ENCODE measurements at places on chromosomes 3 and 15.
A peak's percentile ranks its signal among the peaks of the same experiment; 100 is the strongest.

GRCh38 chr3:159910991-159911663 is 77.5 kb upstream of the IL12A start:
- DNase-seq = no peak

DNA sequence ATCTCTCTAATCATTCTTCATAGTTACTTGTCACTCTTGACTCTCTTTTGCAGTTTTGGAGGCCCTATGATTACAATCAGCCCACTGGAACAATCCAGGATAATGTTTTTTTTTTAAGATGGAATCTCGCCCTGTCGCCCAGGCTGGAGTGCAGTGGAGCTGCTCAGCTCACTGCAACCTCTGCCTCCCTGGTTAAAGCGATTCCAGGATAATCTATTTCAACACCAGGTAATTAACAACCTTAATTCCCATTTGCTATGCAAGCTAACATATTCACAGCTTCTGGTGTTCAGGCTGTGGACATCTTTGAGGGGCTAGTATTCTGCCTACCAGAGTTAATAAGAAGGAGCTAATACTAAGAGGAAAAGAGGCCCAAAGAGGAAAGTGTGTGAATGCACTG is 1.1 kb upstream of the BLOC1S6 start:
- DNase-seq = no peak

DNA sequence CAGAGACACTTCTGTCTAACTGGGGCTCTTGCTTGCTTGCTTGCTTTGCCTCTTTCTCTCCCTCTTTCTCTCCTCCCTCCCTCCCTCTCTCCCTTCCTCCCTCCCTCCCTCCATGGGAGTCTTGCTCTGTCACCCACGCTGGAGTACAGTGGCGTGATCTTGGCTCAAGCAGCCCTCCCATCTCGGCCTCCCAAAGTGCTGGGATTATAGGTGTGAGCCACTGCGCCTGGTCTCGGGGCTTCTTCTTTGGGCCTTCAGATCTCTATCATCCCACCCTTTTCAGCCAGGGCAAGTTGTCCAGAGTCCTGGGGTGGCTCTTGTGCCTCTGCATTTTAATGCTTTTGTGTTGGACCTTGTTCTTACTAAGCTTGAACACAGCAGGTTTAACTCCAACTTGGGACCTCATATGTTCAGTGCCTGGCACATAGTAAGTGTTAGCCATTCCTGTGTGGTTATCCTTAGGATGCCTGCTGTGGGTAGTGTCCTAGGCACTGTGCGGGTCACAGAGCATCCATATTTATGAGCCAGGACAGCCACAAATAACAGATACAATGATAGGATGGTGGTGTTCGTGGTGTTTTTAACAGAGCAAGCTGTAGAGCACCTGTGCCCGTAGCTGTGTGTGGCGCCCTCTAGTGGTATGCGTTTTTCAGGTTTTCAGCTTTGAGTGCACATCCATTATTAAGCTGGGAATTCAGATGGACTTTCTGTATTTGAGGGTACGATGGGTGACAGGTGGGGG is 75.1 kb downstream of the CCK start:
- DNase-seq = peak; percentile 68

GRCh38 chr3:82132210-82133069 is 371.0 kb upstream of the GBE1 start:
- peak; percentile 12 for DNase-seq

DNA sequence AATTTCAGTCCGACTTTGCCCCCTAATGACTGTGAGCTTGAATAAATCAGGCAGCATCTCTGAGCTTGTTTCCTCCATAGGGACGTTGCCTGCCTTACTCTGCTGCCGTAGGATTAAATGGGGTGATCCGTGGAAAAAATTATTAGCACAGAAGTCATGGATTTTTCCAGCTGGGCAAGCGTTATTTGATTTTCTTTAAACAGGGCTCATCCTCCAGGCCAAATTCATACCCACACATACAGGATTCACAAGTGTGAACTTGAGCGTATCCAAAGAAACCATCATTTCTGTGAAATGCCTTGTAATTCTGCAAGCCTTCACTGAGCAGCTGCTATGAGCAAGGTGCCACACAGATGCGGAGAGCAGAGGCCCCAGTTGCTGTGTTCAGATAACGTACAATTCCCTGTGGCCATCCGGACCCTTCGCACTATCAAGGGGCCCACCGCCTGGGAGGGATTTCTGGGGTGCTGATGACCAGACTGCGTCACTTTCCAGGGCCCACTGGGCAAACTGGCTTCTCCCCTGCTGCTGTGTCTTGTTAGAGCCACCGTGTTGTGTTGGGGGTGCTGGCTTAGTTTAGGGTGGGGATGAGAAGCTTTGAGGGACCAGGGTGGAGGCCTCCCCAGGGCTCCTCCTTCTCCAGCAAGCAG is 61.4 kb downstream of the MGLL start:
- DNase-seq = no peak

- no peak for DNase-seq
These were observed 84.3 kb downstream of the EEFSEC start for GRCh38 chr3:128237348-128238183.

GRCh38 chr3:66428733-66429132 is 72.1 kb downstream of the LRIG1 start:
- DNase-seq = no peak

- DNase-seq = no peak
These were observed 93.2 kb downstream of the BCHE start for GRCh38 chr3:165744025-165744424.

- DNase-seq = no peak
These were observed 109.1 kb upstream of the ATP10A start for GRCh38 chr15:25972141-25972675.

DNA sequence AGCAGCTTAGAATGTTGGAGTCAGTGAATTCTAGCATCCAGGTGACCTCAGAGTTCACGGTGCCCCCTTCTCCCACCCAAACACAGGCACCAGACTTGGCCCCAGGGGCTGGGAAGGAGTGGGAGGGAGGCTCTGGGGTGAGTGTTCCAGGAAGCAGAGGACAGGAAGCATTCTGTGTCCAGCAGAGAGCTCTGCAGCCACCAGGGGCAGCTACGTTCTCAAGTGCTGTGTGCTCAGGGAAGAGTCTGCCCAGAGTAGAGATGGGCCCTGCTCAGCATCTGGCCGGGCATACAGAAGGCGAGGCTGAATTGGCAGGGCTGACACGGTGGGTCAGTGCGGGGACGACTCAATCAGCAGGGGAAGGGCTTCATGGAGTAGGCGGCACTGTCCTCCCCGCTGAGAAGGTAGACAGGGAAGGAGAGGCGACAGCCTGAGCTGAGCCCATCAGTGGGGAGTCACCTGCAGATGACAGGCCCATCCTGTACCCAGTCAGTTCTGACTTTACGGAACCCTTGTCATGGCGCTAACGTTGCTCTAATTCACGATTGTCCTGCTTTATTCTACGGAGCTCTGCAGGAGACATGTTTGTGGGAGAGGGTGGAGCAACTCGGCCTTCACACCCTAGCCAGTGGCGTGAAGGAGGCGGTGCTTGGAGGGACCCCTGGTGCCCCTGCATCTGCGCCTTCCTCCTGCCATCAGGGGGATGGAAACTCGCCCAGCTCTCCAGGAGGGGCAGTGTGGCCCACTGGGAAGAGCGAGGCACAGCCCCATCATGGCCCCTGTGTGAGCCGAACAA is 82.2 kb downstream of the C3orf70 start:
- peak; percentile 57 for DNase-seq

GRCh38 chr15:37891766-37892368 is 42.6 kb upstream of the TMCO5A start:
- DNase-seq = no peak

DNA sequence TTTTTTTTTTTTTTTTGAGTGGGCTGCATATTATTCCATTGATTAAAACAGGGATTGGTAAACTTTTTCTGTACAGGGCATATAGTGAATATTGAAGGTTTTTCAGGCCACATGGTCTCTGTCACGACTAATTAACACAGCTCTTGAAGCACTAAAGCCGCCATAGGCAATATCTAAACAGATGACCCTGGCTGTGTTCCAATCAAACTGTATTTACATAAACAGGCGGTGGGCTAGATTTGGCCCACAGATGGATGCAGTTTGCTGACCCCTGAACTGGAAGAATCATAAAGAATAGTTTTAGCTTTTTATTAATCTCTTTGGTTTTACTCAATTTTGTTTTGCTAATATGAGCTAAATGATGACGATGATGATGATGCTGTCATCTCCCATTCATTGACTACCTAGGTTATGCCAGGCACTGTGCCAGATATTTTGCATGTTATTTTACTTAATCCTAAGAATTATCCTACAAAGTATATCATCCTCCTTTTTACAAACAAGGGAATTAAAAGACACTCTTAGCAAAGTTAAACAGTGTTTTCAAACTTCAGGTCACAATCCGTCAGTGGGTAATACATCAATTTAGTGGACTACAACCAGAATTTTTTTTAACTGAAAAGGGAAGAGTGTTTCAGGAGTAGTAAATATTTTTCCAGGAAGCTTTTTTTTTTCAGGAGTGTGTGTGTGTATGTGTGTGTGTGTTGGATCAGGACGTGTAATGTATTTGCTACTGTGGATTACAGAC is 54.3 kb downstream of the LMCD1 start:
- no peak for DNase-seq

DNA sequence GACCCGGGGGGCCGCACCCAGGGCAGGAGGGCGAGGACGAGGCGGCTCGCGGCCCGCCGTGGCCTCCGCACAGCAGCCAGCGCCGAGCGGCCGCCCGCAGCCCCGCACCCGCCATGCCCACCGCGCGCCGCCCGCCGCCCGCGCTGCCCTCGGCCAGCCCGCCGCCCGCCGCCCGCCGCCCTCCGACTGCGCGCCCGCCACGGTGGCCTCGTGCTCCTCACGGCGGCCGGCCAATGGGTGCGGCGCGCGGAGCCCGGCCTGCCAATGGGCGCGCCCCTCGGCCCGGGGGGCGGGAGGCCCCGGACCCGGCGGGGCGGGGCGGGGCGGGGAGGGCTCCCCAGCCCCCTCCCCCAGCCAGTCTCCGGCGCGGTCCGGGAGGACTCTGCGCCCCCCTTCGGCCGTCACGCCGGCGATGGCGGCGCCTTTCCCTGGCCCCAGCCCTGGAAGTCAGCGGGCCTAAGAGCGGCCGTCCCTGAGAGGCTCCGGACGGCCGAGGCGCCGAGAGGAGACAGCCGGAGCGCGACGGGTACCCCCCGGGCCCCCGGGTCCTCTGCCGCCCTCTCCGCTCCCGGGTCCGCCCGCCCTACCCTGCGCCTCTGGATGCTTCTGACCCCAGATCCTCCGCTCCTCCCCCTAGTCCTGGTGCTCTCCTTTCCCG is at the start of gene NT5DC2:
Gene NT5DC2, minus strand, starts transcription at position 235 of the 658 bp plus-strand sequence. Its CDS starts 120 bp downstream, at position 115.
- peak; percentile 79 for DNase-seq

GRCh38 chr3:49500732-49501609 is 30.9 kb downstream of the DAG1 start:
- DNase-seq = no peak

DNA sequence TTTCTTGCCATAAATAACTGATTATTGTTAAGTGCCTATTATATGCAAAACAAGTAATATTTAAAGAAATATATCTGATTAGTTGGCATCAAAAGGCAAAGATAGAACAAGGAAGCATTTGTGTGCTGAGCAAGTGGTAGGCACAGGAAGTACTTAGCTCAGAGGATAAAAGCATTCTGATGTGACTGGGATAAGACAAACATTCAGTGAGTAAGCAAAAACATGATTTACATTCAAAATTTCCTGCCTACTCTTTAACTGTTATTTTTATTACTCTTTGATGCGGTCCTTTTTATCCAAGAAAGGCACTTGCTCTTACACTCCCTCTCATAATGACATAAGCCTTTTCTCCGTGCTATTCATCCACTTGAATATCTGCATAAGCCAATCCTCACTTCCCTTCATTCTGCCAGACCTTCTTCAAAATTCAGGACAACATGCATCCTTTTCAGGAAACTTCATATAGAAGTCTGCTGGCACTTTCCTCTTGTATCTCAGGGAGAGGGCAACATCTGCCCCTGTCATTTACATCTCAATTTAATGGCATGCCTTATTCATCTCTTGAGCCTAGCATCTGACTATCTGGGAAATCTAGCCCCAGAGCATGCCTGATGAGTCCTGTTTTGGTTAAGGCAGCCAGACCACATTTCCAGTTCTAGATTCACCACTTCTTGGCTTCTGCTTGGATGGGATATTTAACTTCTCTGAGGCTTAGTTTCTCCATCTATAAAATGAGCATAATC is 478.2 kb upstream of the ROBO2 start:
- no peak for DNase-seq

DNA sequence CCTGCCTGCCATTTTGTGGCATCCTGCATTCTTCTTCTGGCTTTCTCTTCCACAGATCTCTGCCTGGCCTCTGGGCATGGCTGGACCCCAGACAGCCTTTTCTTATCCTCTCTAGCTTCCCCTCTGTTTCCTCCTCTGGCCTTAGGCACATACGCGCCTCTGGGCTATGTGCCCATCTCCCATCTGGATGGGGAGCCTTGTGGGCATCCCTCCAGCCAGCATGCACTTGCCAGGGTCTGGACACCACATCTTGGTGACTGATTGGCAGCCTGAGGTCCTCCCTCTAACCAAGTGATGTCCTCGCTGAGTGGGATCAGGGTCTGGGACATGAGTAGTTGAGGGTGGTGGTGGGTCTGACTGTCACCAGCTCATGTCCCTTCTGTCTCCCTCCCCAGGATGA is 12.8 kb downstream of the PLEKHO2 start:
- no peak for DNase-seq

All from HuH-7.5 (cell line).